NCI-H1105 (cell line): ENCODE measurements at places on chromosomes 5 and 9.

- no peak for DNase-seq
Observed at GRCh38 chr9:131324736-131325679, 35.5 kb downstream of the PLPP7 start.

GRCh38 chr9:73995836-73996235 is 501.3 kb upstream of the RORB start:
- DNase-seq, result no peak

- DNase-seq, result no peak
Observed at GRCh38 chr9:129811967-129812363, 9.0 kb downstream of the TOR1B start.

DNA sequence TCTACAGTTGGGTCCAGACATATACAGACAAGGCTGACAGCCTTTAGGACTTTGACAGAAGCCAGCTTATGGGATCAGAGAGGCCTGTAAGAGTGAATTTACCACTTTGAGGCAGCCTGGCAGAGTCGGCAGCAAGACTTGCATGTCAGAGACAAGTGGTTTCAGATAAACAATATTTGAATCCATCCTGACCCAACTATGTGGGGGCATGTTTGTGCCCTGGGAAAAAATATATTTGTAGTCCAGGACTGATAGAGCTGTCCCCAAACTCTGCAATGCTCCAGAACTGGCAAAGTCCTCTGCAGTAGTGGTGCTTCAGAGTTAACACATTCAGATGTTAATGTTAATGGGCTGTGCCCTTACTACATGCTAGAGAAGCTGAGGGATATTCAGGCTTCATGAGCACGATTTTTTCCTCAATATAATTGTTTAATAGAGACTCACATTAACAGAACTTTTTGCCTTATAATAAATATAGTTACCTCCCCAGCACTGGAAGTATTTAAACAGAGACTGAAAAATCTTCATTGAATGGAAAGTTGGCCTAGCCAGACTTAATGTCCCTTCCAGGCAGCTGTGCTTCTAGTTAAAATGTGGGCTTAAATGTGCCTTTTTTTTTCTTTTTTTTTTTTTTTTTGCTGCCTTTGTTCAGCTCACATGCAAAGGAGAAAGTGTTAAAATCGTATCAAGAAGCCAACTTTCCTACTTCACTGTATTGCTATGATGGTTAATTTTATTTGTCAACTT is 42.9 kb downstream of the FEM1C start:
- DNase-seq, result no peak

DNA sequence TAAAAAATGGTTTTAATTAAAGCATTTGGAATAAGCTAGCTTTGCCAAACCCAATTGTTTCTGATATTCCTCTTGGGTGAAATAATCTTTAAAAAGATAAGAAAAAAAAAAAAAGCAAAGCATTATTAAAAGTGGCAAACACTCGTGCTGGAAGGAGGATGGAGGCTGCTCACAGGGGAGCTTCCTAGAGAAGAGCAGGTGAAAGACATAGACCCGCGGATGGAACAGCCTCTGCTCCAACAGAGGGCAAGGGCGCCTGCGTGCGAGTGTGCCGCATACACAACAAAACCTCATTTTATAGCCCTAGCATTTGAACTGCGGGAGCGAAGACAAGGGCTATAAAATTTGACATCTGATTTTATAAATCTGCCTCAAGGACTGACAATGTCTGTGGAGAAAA is 33.4 kb upstream of the SLC25A51 start:
- no peak for DNase-seq

- no peak for DNase-seq
Observed at GRCh38 chr9:128771094-128771721, 519 bp downstream of the ZER1 start.

GRCh38 chr5:50441493-50441955 is 436 bp upstream of the EMB start:
- no peak for DNase-seq

GRCh38 chr9:111928359-111928720 is 31.7 kb downstream of the UGCG start:
- no peak for DNase-seq

GRCh38 chr9:99169982-99170761 is 51.6 kb downstream of the ALG2 start:
- peak; percentile 64 for DNase-seq

- DNase-seq, result no peak
Observed at GRCh38 chr5:43010935-43011315, 29.2 kb downstream of the ANXA2R start.

GRCh38 chr5:78361631-78361993 is 1.2 kb downstream of the SCAMP1 start:
- no peak for DNase-seq

- DNase-seq, result no peak
Observed at GRCh38 chr5:178577376-178577839, 12.8 kb downstream of the COL23A1 start.

GRCh38 chr5:149517461-149518122 is 33.6 kb downstream of the CSNK1A1 start:
- no peak for DNase-seq

- peak; percentile 16 for DNase-seq
Observed at GRCh38 chr9:88991066-88992034, at the start of gene S1PR3. S1PR3 (plus strand) TSS chr9:88991468; CDS start chr9:89001201, 9,733 bp downstream.

DNA sequence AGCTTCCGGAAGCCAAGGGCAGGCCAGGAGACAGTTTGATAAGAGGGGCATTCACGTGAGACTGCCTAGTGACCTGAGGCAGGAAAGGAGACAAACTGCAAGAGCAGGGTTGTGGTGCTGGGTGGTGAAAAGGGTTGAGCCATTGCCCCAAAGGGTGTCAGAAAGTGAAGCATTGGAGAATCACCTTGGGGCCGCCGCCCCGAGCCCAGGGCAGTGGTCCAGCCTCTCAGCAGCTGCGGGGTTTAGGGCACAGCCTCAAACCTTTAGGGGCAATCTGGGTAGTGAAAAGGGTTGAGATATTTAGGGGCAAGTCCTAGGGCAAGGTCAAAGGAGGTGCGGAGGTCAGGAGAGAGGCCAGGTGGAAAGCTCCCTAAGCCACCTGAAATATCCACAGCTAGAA is 10.4 kb upstream of the ANKRD33B start:
- DNase-seq, result no peak

DNA sequence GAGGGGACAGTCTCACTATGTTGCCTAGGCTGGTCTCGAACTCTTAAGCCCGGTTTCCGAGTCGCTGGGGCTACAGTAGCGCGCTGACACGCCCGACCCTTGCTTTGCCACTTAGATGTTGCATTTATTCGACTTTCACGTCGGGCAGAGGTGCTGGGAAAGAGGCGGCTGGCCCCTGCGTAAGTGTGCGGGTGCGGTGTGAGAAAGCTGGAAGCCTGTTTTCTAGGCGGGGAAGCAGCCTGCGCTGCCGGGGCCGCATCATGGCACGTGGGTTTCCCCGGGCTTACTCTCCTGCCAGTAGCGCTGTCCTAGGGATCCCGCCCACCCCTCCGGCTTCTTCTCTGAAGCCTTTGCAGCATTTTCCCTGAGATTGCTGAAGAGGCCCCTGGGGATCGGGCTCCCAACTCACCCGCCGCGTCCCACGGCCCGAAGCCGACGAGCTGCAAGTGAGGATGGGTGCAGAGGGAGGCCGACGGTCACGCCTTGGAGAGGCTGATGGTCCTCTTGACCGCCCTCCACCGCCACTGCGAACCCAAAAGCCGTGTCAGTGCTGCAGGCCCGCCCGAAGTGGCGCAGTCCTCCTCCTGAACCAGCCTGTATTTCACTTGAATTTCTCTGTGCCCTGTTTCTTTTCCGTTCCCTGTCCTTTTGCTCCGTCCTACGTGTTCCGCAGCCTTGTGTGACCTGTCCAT is 5.8 kb upstream of the TRIM41 start:
- no peak for DNase-seq

- DNase-seq, result no peak
Observed at GRCh38 chr5:56440871-56441740, 208.0 kb upstream of the ANKRD55 start.
